ENCODE measurements at places on chromosomes 2 and 18.

DNA sequence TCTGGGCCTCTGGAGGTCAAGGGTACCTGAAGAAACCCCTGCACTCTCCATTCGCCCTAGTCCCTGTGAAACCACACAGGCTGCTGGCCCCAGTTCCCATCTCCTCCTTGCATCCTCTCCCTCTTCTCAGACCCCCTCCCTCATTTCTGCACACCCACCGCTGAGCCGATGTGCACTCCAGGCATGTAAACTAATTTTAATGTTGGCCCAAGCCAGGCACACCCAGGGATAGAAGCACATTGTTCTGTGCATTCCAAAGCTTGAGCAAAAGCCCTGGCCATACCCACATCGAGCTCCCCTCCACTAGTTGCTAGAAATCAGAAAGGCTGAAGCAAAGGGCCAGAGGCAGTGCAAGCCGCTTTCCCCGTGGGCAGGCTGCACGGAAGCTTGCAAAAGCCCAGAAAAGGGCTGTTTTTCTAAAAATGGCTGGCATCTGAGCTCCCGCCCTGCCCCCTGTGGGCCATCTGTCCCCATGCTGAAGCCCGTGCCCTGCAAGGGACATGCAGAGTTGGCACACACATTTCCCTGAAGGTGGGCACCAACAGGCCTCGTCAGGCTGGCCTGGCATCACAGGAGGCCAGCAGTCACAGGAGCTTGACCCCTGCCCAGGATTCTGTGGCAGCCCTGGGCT, 181.6 kb downstream of the SMAD7 start:
- no peak for DNase-seq

- DNase-seq, result no peak
Measured at GRCh38 chr18:42051411-42051810, 96.4 kb downstream of the PIK3C3 start.

DNA sequence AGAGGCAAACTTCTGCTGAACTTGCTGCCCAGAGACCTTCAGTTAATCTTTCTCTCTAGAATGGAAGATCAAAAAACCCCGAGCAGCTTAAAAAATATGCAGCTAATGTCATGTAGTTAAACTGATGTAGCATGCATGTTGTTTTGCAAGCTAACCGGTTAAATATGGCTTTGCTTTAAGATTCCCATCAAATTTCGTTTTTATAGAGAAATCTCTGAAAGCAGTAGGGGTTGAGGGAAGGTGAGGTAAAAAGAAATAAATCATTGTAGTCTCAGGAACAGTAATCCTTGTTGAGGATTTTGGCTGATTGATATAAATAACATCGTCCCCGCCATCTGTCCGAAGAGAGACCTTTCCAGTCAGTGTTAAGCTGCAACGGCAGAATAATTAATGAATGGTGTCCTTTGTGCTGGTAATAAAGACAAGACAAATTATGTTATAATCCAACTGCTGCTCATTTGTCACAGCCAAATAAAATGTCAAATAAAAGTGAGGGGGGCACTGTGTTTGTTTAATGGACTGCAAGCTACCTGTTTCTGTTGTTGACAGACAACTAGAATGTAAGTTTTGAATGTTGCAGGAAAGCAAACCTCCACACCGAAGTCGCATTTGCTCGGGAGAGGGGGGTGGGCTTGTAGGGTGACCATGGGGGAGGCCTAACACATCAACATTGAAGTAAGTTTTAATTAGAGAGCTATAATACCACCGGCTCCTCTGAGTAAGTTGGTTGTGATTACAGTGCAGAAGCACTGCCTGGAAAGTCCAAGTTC, 555.5 kb downstream of the ARHGAP15 start:
- no peak for DNase-seq

DNA sequence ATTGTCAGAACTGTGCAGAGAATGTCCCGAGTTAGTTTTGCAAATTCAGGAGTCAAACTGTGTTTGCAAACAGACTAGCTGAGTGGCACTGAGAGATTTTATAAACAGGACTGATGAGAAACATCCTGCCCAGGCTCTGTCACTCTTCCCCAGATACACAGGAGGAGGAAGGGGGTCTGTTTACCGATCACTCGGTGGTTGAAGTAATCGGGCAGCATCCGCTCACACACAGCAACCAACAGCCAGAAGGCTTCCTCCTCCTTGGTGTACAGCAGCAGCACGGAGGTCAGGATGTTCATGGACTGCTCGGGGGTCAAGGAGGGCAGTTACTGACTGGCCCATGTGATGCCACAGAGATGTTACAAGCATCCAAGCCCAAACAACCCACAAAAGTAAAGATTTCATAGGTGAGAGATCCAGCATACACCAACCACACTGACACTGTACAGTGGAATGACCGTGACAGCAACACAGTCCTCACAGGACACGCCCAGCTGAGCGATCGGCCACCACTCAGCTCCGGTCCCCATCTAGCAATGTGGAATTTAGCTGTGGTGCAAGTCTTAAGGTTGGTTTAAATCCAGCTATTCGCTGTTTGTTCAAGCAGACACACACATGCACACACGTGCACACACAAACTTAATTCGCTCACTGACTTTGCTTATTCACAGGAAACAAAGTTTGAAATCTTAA, 30.1 kb downstream of the RPL31 start:
- no peak for DNase-seq

DNA sequence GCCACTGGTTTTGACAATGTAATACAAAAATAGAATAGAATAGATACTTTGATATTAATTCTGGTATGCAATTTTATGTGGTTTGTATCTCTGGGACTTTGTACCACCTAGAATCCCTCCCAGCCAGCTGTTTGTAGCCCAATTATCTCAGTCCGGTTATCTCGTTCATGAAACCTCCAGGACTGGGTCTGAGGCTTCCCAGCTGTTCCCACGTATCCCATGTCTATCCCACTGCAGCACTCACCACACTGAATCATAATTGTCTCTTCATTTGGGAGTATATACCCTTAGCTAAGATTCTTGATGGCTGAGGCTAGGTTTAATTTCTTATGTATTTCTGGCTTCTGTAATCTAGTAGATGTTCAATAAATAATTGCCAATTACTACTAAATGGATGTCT, 104.4 kb upstream of the MAPRE2 start:
- DNase-seq, result no peak

- DNase-seq, result no peak
Measured at GRCh38 chr18:72543357-72544055, 636 bp downstream of the CBLN2 start.

- no peak for DNase-seq
Measured at GRCh38 chr2:8684878-8685696, 3.2 kb downstream of the ID2 start.

GRCh38 chr2:218833023-218833609, 1.5 kb upstream of the PRKAG3 start:
- no peak for DNase-seq

DNA sequence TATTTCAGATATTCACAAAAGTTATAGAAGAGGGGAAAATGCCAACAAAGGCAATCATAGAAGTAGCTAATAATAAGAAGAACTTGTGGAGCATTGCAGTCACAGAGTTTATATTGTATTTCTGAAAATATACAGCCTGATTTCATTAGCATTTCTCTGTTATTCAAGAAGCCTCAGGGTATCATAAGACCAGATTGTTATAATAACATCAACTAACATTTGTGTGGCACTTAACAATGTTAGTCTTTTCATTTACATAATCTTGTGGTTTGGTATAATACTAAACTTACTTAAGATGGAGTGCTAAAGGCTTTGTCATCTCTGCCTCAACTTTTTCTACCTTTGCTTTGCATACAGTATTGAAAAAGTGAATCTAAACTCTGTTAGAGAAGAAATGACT, 61.6 kb upstream of the TACR1 start:
- DNase-seq, result no peak

DNA sequence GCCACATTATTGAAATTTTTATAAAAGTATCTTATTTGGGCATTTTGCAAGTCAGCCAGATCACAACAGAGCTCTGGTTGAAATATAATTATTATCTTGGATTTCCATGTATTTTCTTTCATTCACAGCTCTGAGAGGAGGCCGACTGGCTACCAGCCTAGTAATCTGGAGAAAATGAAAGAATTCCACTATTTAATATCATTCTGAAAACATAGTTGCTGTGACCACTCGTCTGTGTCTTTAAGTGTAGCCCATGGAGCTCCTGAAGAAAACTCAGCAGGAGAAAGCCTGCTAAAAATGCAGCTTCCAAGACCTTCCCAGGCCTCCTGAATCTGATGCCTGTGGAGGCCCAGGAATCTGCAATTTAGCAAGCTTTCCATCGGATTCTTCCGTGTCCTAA, 114.7 kb downstream of the SH3BP4 start:
- DNase-seq, result no peak

DNA sequence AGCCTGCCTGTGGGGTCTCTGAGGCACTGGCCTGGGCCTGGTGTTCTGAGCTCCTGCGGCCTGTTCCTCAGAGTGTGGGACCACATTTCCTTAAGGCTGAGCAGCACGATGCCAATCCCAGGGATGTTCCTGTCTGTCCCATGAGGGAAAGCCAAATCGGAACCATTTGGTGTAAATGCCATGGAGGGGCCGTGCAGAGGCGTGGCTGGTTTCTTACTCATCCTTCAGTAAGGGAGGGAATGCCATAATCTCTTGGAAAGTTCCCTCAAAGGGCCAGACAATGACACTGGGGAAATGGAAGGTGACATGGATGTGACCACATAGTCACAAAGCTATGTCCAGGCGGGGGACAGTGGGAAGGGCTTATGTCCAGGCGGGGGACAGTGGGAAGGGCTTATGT, 14.4 kb upstream of the PTMA start:
- DNase-seq, result no peak

GRCh38 chr18:58838165-58838860, 26.4 kb upstream of the ZNF532 start:
- no peak for DNase-seq

DNA sequence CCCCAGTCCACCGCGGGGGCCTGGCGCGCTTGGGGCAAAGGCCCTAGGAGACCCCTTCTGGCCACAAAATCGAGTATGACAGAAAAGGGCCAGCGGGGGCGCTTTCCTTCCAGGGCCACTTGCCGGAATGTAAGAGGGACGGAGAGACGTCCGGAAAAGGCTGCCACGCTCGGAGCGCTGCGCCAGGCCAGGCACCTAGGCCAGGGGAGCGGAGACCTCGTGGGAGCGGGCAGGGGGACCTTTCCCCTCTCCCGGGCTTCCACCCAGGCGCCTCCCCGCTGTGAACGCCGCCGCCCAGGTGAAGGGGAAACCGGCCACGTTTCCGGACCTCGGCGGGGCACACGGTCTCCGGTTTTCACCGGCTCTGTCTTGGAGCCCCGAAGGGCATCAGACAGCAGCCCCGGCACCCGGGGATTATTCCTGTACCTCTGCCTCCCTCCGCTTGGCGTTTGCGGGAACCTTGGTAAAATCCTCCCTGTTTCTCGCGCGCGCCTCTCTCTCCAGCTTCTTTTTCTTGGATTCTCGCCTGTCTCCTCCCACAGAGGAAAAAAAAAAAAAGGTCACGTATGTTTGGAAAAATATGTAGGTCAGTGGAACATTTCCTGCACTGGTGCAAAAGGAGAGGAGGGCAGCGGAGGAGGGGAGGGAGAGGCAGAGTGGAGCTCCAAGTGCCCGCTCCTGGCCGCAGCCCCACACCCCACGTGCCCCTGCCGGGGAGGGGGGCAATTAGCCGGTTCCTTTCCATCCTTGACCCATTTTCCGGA, 1.2 kb upstream of the NPAS2 start:
- no peak for DNase-seq

DNA sequence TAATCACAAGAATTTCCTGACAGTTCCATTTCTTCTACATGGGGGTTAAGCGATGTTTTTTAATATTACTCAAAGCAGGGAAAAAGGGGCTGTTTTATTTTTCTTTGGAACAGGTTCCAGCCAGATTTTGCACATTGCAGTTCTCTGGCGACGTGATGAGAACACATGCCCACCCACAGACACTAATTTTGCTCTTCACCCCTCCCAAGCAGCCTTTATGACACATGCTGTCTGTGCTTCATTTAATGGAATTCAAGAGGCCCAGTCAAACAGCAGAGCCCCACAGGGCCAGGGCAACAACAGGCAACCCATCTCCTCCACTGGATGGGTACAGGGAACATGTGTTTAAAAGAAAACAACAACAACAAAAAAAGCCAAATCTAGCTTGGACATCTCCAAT, 70.8 kb downstream of the SPRED2 start:
- DNase-seq, result no peak

GRCh38 chr2:12809526-12809925, 92.8 kb downstream of the TRIB2 start:
- no peak for DNase-seq

- DNase-seq, result no peak
Measured at GRCh38 chr18:58983260-58984155, 118.8 kb downstream of the ZNF532 start.

DNA sequence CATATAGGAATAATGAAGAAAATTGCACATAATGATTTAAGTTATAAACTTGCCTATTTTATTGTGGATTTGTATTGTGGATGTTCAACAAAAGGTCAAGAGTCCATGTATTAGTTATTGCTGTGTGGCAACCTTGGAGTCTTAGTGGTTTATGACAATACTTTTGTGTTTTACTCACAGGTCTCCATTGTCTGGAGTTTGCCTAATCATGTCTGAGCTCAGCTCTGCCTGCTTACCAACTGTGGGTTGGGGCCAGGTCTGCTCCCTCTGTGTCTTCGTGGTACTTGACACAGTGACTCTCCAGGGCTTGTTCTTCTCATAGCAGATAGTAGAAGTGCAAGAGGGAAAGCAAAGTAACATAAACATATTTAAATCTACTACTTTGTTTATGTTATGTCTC, 382.5 kb downstream of the CBLN2 start:
- no peak for DNase-seq

- no peak for DNase-seq
Measured at GRCh38 chr18:6370886-6371635, 43.6 kb downstream of the L3MBTL4 start.

DNA sequence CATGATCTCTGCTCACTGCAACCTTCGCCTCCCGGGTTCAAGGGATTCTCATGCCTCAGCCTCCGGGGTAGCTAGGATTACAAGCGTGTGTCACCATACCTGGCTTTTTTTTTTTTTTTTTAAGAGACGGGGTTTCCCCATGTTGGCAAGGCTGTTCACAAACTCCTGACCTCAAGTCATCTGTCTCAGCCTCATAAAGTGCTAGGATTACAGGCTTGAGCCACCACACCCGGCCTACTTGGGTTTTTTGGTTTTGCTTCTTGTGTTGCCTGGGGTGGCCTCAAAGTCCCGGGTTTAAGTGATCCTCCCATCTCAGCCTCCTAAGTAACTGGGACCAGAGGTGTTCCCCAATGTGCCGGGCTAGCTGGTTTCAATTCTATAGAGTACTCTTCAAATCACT, 64.6 kb downstream of the NAPG start:
- DNase-seq, result no peak

- DNase-seq, result no peak
Measured at GRCh38 chr18:59048048-59048363, 91.7 kb upstream of the SEC11C start.

DNA sequence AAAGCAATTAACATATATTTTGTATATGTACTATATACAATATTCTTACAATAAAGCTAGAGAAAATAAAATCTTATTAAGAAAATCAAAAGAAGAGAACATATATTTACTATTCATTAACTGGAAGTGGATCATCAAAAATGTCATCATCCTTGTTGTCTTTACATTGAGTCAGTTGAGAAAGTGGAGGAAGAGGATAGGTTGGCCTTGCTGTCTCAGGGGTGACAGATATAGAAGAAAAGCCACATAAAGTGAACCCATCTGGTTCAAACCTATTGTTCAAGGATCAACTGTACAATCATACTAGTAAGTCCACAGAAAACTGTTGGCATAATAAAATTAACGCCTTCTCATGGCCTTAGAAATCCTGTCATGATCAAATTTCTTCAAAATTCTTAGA, 26.6 kb downstream of the SESTD1 start:
- DNase-seq, result no peak
